AG08395 (cell line): ENCODE measurements at places on chromosomes 4 and X.

- DNase-seq, result no peak
Measured at GRCh38 chr4:15343581-15343980, 84.3 kb upstream of the C1QTNF7 start.

- no peak for DNase-seq
Measured at GRCh38 chr4:34417160-34417559, 1827.2 kb downstream of the ARAP2 start.

DNA sequence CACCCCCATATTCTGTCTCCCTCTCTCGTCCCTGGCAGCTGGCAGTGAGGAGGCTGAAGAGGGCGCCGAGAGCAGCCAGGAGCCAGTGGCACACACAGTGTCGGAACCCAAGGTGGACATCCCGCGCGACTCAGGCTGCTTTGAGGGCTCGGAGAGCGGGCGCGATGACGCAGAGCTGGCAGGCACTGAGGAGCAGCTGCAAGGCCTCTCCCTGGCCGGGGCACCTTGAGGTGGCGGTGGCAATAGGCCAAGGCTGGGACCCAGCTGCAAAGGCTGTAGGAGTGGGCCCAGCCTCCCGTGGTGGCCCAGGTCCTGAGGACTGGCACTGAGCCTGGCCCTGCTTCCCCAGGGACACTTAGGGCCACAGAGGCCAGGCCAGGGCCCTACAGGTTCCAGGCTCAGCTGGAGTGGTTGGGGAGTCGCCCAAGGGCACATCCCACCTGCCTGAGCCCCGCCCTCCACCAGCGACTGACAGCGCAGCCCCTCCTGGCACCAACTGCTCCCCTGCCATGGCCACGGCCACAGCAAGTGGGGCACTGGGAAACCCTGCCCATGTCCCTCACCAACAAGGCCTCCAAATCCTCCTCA is 13.9 kb downstream of the SASH3 start:
- DNase-seq, result no peak

DNA sequence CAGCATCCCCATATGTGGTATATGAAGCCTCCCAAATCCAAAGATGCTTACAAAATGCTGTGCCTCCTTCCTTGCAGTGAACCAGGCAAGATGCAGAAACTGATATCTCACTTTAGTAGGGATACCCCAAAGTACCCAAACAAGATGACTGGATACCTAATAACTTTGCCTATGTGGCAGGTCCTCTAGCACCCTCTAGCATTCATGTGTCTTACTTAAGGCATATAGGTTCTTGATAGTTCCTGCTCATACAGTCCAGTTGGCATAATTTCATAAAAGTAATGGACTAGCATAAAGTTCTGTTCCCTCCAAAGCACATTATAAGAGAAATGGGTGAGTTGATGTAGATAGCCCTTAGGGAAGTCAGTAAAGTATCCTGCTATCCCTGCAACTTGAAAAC is 36.8 kb upstream of the SPP1 start:
- no peak for DNase-seq

GRCh38 chr4:38129460-38130227 is 169.4 kb downstream of the PTTG2 start:
- no peak for DNase-seq

DNA sequence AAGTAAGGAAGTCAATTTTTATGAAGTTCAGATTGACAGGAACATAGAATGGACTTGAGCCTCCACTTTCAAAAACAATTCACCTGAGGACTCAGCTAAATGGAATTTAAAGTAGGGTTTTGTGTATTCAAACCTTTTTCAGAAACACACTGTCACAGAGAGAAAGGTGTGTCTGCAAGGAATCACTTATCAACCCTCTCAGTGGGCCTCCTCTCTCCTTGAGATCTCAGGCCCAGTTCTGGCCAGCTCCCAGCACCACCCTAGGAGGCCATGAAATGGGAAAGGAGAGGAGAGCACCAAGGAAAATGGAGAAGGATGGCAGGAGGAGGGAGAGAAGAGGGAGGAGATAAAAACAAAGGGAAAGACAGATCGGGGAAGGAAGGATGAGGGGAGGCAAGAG is 28.6 kb downstream of the TMEM255A start:
- no peak for DNase-seq

DNA sequence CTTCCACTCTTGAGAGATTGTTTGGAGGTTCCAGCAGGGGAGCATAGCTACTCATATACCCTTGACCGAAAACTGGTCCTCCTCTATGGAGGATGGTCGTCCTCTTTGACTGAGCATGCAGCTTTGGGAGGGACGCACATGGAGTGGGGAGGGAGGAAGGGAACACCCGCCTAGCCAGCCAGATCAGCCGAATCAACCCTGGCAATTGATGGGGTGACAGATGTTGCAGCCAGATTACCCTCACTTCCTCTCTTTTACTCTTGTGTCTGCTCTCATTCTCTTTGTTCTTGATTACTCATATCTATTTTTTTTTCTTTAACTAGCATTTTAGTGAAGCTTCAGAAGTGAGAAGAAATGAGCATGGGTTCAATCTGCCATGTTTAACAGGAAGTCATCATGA is 19.6 kb downstream of the MGST2 start:
- no peak for DNase-seq

GRCh38 chrX:37746218-37746941 is 33.5 kb upstream of the CYBB start:
- DNase-seq, result no peak

DNA sequence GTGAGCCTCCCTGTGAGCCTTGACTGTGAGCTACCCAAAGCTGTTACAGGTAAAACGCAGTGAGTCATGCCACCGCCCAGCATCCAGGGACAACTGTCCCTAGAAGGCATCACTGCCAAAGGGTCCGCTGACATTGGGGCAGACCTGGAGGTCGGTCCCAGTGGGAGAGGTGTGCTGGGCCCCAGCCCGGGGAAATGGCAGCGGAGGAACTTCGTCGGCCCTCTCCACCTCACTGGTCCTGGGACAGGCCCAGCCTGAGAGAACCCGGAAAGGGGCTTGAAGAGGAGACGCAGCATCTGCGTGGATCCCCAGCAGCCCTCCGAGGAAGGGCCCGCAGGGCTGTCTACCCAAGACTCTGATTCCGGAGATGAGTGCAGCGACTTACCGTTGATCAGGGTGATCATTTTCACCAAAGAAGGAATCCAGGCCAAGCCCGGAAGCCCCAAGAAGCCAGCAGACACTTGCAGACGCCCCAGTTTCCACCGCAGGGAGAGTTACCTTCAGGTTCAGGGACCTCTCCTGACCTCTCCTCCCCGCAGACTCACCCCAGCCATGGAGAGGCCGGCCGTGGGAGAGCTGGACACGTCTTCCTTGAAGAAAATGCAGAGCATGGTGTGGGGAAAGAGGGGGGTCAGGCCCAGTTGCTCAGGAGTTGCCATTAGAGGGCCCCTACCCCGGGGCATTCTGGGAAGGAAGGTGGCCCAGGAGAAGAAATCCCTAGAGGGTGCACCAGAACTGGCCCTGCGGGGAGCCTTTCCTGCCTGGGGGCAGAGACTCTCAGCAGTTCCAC is 51.2 kb downstream of the CXorf49B start:
- DNase-seq, result no peak
